T-helper 2 cell treated with Interferon-gamma antibody and Interleukin-4, amounts not matched to agents 100 ng/mL and 5 ng/mL, for 36 hours (primary cell): ENCODE measurements at places on chromosomes 13 and 19. TPM values are rescaled to one million over a fixed set of nuclear protein-coding genes. Genes with fewer than 3 reads are reported as not detected.

The LPAR6 gene
- 29.8 and 30.3 TPM in 2 replicates for total RNA-seq

The C19orf67 gene
- 0.30 and 0.39 TPM in 2 replicates for total RNA-seq

The SEMA6B gene
- not detected in 2 replicates for total RNA-seq

The LSM7 gene
- total RNA-seq: 148 and 150 TPM in 2 replicates

The ZNF850 gene
- 5.6 and 5.9 TPM in 2 replicates for total RNA-seq

The ZNF625 gene
- 4.2 and 5.0 TPM in 2 replicates for total RNA-seq

The KLHL1 gene
- total RNA-seq: not detected in 2 replicates

The IFI30 gene
- total RNA-seq: 60.7 and 61.5 TPM in 2 replicates

The SLC17A7 gene
- 0.07 and 0.09 TPM in 2 replicates for total RNA-seq

The ZNF154 gene
- 4.3 and 5.1 TPM in 2 replicates for total RNA-seq

The LGI4 gene
- 0.27 TPM in 2 replicates for total RNA-seq

The KLF1 gene
- total RNA-seq: 0.11 and 0.32 TPM in 2 replicates

The MYH14 gene
- total RNA-seq: not detected in 2 replicates

The PRRG2 gene
- 0.82 and 1.1 TPM in 2 replicates for total RNA-seq

The ZNF331 gene
- 14.6 and 16.5 TPM in 2 replicates for total RNA-seq

The CEP89 gene
- total RNA-seq: 17.7 and 18.9 TPM in 2 replicates

The ZSCAN22 gene
- 3.6 and 4.3 TPM in 2 replicates for total RNA-seq

The GIPR gene
- 4.7 and 5.1 TPM in 2 replicates for total RNA-seq

The PTPRS gene
- 0.14 and 0.16 TPM in 2 replicates for total RNA-seq

The ZNF14 gene
- 5.1 and 6.0 TPM in 2 replicates for total RNA-seq

The REEP6 gene
- total RNA-seq: 1.3 and 1.7 TPM in 2 replicates

The ZNF561 gene
- 24.4 and 29.0 TPM in 2 replicates for total RNA-seq

The ATP8A2 gene
- 0.41 and 0.50 TPM in 2 replicates for total RNA-seq

The ACP7 gene
- not detected in 2 replicates for total RNA-seq

The ZNF234 gene
- total RNA-seq: 11.1 and 12.6 TPM in 2 replicates

The CTU1 gene
- total RNA-seq: 8.2 and 9.0 TPM in 2 replicates

The CCDC70 gene
- not detected in 2 replicates for total RNA-seq

The QPCTL gene
- total RNA-seq: 8.2 and 9.1 TPM in 2 replicates

The B3GNT8 gene
- 2.4 and 2.8 TPM in 2 replicates for total RNA-seq

The ZNF575 gene
- total RNA-seq: 3.1 and 3.7 TPM in 2 replicates

The RNU6-9 gene
- not detected in 2 replicates for total RNA-seq

The ZNF85 gene
- 10.5 and 13.4 TPM in 2 replicates for total RNA-seq

The PRR19 gene
- total RNA-seq: 0.64 TPM in 2 replicates

The ZNF763 gene
- 1.3 and 2.1 TPM in 2 replicates for total RNA-seq

The CBLC gene
- not detected in 2 replicates for total RNA-seq

The CCL25 gene
- total RNA-seq: 0.23 and 0.27 TPM in 2 replicates

The FGF21 gene
- total RNA-seq: not detected in 2 replicates

The CEACAM6 gene
- not detected in 2 replicates for total RNA-seq

The PRODH2 gene
- not detected in 2 replicates for total RNA-seq

The CEACAM7 gene
- not detected in 2 replicates for total RNA-seq

The PSG2 gene
- total RNA-seq: not detected in 2 replicates

The PLK5 gene
- 0.07 TPM in 1 of 2 replicates, not detected in the other for total RNA-seq
